Neural progenitor cell (in vitro differentiated cells): ENCODE measurements at places on chromosomes 12 and 14. TPM values are rescaled to one million over a fixed set of nuclear protein-coding genes. Genes with fewer than 3 reads are reported as not detected.

SCYL2 gene
- total RNA-seq: 62.0 and 151 TPM in 2 replicates

COX14 gene
- 15.3 and 22.7 TPM in 2 replicates for total RNA-seq

GSG1 gene
- total RNA-seq: not detected in 2 replicates

FICD gene
- total RNA-seq: 5.4 and 7.1 TPM in 2 replicates

PPP1R36 gene
- total RNA-seq: 0.81 TPM in 1 of 2 replicates, not detected in the other

KERA gene
- total RNA-seq: not detected in 2 replicates

CCDC196 gene
- not detected in 2 replicates for total RNA-seq

SGPP1 gene
- 7.4 and 9.2 TPM in 2 replicates for total RNA-seq

DNA sequence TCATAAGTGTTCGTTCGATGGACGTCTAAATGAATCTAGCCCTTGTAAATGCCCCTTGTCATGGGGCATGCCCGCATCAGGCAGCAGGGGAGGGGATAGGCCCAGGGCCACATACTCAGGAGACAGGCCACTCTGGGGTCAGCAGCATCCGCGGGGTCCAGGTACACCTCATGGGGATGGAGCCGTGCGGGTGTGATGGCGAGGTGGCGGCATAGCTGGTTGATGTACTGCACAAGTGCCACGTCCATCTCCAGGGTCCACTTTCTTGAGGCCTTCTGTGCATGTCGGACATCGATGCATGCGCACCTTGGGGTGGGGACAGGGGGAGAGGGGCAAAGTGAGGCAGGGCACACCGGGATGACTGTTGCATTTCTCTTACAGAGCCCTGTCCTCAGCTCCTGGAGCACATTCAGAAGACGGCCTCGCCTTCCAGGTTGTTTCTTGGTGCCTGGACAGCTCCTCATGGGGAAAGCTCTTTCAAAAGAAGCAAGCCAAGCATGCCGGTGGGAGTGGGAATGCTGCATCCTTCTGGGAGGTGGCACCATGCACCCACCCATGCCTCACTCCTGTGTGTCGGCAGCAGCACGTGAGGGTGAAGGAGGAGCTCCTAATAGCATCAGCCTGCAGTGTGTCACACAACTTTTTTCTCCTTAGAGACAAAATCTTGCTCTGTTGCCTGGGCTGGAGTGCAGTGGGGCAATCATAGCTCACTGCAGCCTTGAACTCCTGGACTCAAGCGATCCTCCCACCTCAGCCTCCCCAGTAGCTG is 47.4 kb downstream of the TRAFD1 start:
- no peak for DNase-seq

DNA sequence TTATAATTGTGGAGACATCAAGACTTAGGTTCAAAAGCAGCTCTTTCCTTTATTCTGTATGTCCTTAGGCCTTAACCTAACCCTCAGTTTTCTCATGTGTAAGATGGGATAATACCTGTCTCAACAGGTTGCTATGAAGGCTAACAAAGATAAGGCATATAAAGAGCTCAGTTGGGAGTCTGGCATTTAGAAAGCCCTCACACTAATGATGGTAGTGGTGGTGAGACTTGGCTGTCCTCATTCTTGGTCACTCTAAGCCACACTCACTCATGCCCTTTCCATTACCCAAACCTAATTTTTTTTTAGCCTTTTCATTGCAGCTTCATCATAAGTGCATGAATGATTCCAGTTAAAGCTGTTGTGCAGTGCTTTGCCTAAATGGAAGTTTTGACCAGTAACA is 137.3 kb downstream of the TGFB3 start:
- no peak for DNase-seq

GRCh38 chr14:28785096-28785952 is 18.7 kb downstream of the FOXG1 start:
- DNase-seq: peak; percentile 56

DNA sequence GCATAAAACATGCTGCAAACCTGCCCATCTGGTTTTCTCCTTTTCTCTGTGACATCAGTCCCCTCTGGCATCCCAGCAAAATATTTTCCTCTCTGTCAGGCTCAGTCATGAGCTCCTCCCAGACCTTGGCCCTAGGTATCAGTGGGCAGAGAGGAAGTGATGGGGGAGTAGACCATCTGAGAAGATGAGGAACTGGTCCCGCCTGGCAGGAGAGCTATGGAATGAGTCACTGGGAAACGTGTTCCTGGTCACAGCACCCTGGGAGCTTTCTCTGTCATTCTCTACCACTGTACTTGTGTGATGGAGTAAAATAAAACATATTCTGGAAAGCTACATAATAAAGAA is 5.0 kb upstream of the SRSF9 start:
- no peak for DNase-seq

DNA sequence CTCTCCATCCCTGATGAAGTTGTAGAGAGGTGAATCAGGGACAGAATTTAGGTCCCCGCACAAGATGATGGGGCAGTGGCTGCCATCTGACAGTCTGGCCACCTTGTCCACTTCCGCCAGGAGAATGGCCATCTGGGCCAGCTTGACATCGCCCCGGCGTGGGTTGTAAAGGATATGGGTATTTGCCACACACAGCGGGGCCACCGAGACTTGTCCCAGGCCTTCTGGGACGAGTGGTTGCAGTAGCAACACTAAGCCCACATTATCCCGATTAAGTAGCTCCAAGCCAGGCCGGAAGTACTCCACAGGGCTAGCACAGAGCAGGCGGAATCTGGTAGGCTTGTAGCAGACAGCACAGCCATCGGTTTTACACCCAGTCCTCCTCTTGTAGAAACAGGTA is 6.2 kb downstream of the ANGEL1 start:
- no peak for DNase-seq

DNA sequence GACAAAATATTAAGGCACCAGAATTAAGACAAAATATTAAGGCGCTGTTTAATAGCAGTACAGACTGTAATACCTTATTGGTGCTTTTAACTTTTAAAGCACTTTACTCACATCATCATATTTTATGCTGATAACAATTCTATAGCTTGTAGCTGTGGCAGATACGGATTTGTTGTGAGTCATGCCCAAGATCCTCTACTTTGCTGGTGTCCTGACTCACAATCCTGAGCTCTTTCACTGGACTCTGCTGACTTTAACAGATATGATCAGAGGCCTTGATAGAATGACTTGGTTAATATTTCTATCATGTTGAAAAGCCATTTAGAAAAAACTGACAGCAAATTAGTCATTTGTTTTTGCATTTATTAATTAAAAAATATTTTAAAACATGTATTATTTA is 99.0 kb upstream of the PKP2 start:
- no peak for DNase-seq

DNA sequence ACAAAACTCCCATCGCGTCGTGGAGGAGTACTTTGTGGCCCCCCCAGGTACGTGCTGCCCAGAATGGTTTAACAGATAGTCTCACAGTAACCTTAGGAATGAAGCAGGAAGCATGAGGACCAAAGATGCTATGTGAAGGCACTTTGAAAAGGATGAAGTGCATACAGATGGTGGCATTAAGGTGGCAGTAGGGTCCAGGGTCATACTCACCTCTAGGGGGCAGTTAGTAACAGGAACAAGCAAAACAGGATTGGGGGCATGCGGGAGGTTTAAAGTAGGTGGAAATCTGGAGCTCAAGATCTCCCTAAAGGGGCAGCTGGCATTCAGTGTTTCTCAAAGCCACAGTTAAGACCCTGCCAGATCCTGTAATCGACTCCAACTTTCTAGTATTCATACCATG is 10.9 kb downstream of the GATC start:
- peak; percentile 44 for DNase-seq

- no peak for DNase-seq
These were observed 296.7 kb downstream of the FBXL14 start for GRCh38 chr12:1297639-1298175.

DNA sequence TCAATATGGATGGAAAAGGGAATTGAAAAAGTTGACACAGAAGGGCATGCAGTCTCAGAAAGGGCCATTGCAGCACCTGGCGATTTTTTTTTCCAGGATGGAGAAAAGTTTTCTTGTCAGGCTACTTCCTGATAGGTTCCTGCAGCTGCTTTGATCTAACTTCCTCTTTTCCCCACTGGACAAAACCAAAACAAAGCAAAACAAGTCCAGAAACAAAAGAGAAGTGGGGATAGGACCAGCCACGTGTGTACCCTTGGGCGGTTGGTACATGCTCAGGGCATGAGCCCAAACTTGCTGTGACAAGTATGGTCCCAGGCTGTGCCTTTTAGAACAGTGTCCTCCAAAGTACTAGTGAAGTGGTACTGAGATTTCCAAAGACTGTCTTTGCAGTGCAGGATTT is 89.8 kb downstream of the CHST11 start:
- DNase-seq: no peak

DNA sequence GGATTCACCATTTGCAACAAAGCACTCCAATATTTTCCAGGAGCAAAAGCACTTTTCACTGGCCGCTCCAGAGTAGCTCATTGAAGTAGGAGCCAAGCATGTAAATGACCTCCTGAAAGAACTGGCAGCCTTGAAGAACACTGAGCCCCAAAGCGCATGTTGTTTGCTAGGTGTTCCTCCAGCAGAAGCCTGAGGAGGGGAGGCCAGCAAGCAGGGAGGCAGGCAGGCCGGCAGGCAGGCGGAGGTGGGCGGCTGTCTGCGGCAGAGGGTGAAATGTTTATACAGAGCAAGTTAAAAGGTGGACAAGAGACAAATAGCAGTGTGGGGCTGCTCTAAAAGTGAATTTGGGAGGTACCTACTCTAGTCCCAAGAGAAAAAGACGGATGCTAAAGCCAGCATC is 439.4 kb downstream of the CCDC91 start:
- no peak for DNase-seq

- DNase-seq: no peak
These were observed 5.6 kb downstream of the GMFB start for GRCh38 chr14:54483073-54483745.

DNA sequence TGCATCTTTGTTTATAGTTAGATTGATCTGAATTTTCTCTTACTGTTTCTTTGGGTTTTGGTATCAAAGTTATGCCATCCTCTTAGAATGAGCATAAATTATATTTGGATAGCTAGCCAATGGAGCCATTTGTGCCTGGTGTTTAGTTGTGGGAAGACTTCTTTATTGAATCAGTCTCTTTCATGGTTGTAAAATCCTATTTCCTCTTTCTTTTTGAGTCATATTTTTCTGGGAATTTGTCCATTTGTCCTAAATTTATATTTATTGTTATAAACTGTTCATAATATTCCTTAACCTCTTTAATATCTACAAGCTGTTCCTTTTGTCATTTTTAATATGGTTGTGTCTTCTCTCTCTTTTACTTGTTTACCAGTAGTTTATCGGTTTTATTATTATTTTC is 462.5 kb downstream of the AEBP2 start:
- no peak for DNase-seq
